Activated naive CD4-positive, alpha-beta T cell (primary cell): ENCODE measurements at places on chromosomes 5 and 9.

DNA sequence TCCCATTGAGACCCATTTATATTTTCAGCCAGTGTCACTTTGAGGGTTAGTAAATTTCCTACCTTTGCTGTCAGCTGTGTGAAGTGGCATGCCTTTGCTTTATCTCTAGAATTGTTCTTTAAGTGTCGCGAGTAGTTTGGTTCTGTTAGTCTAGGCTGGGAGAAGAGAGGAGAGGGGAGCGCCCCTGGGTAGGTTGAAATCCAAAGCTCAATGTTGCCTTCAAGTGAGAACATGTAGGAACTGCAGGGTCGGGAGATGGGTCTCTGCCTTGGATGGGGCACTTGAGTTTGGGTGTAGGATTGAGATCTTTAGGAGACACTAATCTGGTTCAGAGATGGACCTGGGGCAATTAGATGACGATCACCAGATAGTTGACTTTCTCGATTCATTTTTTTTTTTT, 46.3 kb downstream of the STC2 start:
- no peak for DNase-seq

DNA sequence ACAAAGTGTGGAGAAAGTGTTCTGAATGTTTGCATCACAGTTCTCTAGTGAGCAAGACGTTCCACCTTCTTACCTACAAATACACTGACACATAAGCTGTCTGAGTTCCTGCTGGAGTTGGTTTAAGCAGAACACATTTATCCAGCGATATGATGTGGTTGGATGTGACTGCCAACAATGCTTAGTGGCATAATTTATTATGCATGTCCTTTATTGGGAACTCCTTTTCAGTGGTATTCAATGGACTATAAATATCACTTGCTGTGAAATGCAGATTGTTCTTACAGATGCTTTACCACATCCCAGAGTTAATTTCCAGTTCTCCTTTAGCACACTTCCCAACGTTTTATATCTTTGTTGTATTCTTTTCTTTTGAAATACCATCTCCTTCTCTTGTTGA, 222.2 kb downstream of the LURAP1L start:
- DNase-seq: no peak

DNA sequence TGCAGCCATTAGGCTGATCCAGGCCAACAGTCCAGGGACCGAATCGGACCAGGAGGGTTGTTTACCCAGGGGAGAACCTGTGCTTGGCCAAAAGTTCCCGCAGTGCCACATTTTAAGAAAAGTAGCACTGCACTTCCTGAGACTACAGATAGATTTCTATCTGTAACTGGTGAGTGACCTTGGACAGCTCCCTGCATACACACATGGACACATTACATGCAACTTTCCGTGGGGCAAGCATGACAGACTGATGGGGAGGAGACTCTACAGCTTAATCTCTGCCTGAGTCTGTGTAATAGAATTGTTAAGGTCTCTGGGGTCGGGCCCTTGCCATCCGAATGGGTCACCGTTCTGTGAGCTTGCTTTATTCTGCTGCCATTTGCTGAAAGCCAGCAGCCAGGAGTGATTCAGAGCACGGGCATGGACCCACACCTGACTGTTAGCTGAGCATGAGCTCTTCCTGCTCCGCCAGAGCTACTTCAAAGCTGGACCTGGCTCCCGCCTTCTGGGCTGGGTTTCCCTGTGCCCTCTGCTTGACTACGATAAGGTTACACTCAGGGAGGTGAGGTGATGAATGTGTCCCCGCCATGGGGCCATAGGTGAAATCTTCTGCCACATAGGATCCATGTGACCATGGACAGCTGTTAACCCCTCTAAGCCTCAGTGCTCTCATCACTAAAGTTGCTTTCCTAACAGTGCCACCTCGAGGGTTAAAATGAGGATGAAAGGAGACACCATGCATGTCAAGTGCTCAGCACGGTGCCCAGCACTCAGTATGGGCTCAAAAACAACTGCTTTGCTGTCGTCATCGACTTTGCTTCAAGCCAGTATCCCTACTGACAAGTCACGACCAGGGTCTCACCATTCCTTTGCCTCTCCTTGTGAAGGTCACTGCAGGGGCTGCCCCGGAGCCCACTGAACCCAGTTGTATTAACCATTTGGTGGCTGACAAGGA, 200.0 kb downstream of the MELK start:
- DNase-seq: no peak

- no peak for DNase-seq
These were observed 383.2 kb downstream of the CHSY3 start for GRCh38 chr5:130287438-130287837.

- no peak for DNase-seq
These were observed 176.3 kb downstream of the C9orf152 start for GRCh38 chr9:110031511-110032173.

DNA sequence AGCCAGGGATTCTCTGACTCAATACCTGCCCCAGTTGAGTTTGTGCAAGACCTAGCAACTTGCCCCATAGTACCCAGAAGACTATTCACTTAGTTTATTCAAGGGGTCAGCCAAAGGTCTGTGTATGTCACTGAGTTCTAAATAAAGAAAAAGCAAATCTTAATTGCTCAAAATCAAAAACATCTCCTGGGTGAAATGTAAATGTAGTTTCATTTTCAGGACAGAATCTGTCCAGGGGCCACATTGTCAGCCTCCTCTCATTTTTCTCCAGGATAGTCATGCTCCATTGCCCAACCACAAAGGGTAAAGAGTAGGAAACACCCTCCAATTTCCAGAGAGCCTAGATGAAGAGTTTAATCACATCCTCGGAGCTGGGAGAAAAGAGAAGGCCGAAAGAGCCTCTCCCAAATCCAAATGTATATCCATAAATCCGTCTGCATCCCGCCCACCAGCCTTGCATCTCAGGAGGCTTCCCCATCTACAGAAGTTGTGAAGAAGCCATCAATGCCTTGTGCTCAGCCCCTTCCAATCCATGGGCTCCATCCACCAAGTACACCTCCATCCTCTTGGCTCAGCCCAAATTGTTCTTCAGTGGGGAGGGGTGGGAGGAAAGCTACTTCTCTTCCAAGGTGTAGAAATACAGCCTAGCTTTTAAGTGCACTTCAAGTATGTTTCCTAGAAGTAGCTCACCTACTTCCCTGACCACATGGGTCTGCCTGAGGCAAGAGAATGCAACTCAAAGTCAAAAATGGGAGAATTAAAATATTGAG, 26.9 kb downstream of the ADAM19 start:
- DNase-seq: no peak

DNA sequence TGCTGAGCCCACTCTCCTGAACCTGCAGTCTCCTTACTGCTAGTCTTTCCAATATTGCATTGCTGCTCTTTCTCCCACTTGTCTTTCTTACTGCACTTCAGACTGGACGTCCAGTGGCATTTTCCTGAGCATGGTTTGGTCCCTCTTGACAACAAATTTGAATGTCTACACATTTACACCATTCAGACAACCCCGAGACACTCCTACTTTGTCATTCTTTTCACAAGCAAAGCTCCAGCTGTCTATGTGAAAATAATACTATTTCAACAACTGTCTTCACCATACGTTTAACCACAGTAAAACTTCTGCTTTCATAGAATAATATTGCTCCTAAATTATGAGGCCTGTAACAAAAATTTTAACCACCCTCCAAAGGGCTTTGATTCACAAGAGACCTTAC, 10.4 kb upstream of the APTX start:
- DNase-seq: no peak

DNA sequence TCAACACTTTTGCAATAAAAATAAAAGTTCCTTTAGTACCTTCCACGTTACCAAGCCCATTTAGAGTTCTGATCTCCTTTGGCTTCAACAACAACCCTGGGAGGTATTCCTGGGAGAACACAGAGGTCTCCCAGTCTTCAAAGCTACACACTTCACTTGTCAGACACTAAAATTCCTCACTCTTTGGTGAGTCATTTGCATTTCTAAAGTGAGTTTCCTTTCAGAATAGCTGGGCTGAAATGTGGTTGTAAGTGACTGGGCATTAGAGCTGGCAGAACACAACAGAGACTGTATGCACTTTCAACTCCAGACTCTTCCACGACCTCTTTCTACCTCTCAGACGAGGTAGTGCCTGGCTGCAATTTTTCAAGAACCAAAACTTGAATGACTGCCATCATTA, 11.5 kb upstream of the F2RL1 start:
- DNase-seq: no peak

- no peak for DNase-seq
These were observed 26.6 kb downstream of the IDNK start for GRCh38 chr9:83649515-83649914.

GRCh38 chr5:57191986-57192385, 18.1 kb downstream of the GPBP1 start:
- DNase-seq: no peak

GRCh38 chr5:56746553-56747339, 68.6 kb upstream of the MAP3K1 start:
- DNase-seq: no peak

DNA sequence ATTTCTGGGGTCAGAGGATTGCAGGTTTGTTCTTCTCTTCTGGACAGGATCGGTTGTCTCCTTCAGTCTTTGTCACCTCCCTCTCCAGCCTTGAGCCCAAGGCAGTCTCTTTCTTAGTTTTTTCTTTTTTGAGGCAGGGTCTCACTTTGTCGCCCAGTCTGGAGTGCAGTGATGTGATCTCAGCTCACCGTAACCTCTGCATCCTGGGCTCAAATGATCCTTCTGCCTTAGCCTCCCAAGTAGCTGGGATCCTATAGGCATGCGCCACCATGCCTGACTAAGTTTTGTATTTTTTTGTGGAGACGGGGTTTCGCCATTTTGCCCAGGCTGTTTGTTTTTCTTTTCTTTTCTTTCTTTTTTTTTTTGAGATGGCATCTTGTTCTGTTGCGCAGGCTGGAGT, 6.1 kb downstream of the PRRC2B start:
- no peak for DNase-seq

GRCh38 chr9:129338724-129339430, 160.8 kb upstream of the IER5L start:
- no peak for DNase-seq

- DNase-seq: no peak
These were observed 25.7 kb upstream of the FREM1 start for GRCh38 chr9:14935964-14936363.

GRCh38 chr5:61277190-61277589, 54.9 kb upstream of the ZSWIM6 start:
- no peak for DNase-seq

DNA sequence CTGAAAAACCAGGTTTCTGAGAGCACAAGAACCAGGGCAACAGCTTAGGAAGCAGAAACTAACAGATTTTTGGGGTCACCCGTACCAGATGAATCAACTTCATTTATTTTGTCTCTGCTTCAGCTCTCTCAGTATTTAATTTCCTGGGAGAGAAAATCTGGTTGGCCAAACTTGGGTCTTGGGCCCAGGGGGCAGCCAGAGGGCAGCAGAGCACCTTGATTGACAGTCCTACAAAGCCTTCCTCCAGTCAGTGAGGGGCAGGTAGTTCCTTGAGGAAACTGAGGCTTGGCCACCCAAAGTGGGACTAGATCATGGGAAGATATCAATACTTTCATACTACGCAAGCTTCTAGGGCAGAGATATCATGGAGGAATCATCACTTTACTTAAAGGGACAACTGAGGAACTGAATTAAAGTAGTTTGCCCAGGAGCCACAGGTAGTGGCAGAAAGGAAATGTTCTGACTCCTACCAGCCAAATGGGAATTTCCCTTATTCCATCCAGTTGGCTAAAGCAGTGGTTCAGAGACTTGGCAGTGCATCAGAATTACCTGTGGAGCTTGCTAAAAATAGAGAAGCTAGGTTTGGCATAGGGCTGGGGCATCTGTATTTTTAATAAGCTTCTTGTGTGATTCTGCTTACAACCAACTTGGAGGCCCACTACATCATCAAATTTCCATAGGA, 21.5 kb upstream of the ARHGAP26 start:
- DNase-seq: peak; percentile 48

DNA sequence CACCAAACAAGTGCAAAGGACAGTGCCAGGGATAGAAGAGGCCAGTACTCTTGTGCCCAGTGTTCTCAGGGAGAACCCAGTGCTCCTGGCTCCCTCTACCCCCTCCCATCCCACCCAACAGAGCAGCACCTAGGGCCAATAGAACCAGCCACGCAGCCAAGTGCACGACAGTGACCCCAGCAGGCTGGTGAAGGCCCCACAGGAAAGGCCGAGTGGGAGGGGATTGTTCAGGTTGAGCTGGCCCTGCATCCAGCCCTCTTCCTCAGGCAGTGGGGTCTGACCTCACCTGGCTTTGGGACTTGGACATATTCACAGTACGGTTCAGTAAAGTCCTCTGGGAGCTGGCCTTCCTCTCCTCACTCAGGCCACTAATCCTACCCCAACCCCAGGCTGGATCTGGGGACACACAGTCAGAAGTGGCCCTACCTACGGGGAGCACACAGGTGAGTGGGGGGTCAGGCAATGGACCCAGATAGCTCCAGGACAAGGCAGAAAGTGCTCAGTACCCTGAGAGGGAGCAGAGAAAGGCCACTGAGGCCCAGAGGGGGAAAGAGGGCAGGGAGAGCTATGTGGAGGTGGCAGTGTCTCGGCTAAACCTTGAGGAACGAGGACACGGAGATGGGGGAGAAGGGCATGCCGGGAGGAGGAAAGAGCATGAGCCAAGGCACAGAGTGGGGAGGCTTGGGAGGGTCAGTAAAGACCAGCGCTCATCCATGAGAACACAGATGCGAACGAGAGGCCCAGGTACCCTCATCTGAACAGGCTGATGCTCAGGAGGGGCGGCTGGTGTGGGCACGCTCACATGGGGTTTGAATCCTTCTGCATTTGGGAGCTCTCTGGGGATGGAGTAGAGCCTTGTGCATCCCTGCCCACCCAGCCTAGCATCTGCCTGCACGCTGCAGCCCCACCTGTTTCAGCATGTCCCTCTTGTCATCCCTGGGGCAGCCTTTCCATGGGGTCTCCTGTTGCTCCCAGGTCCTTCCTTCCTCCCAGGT, 25.6 kb downstream of the POLR1E start:
- DNase-seq: no peak
